ENCODE measurements at places on chromosomes 12 and 14. TPM values are rescaled to one million over a fixed set of nuclear protein-coding genes. Genes with fewer than 3 reads are reported as not detected.
A peak's percentile ranks its signal among the peaks of the same experiment; 100 is the strongest.

DNA sequence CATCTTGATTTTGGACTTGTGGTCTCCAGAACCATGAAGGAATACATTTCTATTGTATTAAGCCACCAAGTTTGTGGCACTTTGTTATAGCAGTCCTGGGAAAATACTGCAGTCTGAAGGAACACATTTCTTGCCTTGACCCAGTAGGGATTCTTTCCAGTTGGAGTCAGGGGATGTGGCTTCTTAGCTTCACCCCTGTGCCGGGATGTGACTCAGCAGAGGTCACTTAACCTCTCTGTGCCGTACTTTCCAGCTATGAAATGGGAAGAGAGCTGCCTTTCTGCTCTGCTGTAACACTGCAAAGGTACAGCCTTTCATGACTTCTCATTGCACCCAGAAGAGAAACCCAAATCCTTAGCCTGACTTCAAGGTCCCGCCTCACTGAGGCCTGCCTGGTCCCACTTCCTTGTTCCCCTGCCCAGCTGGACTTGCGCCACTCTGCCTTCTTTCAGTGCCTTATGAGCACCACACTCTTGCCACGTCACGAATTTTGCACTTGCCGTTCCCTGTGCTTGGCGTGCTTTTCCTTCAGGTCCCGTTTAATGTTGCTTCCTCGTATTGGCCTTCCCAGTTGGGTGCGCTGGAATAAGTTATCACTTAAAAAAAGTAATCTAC is 24.2 kb downstream of the CHST11 start:
- DNase-seq, result peak; percentile 83

The ACACB gene
- 38.2 TPM for total RNA-seq

The PTPN6 gene
- 32.4 TPM for total RNA-seq

The GPR162 gene
- total RNA-seq, result 0.65 TPM

The C12orf54 gene
- total RNA-seq, result not detected
